ENCODE measurements at places on chromosomes 7 and 10.

DNA sequence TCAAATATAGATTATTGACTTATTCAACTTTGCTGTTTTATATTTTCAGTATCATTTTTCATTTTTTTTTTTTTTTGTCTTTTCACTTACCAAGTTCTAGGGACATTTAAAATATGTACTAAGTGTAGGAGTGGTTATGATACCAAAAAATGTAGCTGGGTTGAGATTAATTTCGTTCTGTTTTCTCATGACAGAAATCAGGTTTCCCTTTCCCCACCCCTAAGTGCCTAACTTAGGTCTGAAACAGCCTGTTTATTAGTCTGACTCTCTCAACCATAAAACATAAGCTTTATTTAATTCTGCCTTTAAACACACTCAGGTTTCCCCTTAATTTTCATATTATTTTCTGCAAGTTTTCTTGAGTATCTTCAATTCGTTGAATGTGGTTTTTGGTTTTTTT is 22.1 kb downstream of the TMEM106B start:
- DNase-seq: no peak

DNA sequence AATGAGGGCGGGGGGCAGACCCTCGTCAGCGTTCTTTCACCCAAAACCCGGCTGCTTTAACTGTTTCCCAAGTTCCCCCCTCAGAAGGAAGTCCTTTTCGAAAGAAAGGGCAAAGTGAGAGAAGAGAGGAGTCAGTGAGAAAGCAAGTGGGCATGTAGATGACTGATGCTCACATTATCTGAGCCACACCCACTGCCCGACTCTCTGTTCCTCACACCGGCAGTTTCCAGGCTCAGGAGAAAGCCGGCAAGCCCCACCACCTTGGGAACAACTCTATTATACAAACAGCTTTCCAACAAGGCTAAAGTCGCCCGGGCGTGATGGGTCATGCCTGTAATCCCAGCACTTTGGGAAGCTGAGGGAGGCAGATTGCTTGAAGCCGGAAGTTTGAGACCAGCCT is 23.1 kb downstream of the RCC1L start:
- DNase-seq: no peak

DNA sequence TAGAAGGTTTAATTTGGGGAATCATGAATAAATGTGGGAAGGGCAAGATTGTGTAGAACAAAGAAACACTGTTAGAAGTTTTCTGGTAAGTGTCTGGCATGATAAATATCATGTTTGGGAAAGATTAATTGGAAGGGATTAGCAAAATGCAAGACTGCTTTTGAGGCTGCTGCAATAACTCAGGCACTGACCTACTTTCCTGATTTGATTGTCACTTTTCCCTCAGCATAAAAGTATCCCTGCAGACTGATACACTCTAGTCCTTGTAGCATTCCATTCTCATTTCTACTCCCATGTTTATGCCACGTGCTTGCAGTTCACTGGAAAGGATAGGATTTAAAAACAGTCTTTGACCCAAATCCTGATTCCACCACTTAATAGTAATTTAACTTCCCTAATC is 303.3 kb upstream of the SEMA3A start:
- DNase-seq: no peak

DNA sequence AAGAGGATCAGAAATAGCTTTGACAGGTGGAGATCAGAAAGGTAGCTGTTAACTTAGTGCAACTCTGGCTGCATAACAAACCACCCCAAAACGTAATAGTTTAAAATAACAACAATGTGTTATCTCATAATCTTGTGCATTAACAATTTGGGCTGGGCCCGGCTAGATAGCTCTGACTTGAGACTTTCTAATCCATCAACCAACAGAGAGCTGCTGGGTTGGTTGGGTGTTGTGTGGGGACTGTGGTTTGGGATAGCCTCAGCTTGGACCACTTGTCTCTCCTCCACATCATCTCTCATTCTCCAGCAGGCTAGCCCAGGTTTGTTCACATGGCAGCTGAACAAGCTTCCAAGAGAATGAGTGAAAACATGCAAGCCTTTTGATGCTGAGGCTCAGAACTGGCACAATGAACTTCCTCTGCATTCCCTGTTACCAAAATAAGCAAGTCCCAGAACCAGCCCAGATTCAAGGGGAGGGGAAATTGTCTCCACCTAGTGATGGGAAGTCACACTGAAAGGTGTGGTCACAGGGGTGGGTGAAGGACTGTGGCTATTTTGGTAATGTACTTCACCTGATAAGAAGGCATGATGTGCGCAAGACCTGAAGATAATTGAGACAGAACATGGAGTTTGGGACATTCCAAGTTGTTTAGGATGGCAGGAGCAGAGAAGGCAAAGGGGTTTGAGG is 20.4 kb upstream of the ASAH2 start:
- DNase-seq: no peak

DNA sequence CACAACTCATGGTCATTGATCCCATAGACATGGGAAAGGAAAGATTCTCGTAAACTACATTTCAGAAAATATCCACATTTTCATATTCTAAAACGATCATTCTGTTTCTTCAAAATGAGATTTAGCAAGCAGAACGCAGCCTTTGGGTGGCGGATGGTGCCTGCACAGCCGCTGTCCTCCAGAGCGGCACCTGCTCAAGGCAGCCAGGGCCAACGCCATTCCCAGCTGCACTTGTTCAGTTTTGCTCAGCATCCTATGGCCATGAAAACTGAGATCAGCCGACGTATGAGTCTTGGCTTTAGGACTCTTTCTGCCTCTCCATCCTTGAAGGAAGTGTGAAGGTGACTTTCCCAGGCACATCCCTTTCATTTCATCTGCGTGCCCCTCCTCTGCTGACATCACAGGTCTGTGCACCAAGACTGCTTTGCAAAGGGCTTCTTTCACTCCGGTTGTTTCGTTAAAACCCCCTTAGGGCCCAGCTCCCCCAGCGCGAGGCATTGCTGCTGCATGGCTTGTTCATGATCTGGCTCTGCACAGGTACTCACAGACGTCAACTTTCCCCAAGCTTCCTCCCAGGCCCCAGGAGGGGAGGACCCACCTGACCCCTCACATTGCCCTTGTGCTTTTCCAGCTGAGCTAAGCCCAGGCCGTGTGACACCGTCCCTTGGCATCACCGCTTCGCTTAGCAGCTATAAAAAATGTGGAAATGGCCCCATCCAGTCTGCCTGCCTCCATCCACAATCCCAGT is 37.2 kb downstream of the TCERG1L start:
- no peak for DNase-seq

DNA sequence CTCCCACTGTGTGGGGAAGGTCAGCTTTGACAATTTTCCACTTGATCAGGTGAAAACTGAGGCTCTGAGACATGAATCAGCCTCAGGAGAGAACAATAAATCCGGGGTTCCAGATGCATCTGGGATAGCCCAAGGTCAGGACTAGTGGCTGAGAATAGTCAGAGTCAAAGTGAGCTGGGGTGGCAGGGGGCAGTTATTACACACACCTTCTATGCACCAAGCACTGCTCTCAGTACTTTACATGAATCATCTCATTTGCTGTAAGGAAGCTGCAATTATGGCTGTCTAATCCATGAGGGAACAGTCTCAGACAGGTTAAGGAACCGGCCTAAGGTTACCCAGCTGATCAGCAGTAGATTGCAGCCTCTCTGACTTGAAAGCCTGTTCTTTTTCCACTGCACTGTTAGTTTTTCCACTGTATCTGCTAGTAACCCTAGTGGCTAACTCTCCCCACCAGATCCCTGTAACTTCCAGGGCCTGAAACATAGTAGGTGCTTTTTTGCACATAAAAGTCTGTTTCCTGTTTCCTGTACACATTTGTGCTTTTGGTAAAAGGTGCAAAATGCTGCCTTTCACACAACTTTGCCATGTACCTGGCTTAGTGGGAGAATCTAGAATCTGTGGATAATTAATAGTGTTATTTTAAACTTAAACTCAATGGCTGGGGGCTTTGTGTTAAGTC is 125.9 kb downstream of the EMX2 start:
- DNase-seq: no peak

DNA sequence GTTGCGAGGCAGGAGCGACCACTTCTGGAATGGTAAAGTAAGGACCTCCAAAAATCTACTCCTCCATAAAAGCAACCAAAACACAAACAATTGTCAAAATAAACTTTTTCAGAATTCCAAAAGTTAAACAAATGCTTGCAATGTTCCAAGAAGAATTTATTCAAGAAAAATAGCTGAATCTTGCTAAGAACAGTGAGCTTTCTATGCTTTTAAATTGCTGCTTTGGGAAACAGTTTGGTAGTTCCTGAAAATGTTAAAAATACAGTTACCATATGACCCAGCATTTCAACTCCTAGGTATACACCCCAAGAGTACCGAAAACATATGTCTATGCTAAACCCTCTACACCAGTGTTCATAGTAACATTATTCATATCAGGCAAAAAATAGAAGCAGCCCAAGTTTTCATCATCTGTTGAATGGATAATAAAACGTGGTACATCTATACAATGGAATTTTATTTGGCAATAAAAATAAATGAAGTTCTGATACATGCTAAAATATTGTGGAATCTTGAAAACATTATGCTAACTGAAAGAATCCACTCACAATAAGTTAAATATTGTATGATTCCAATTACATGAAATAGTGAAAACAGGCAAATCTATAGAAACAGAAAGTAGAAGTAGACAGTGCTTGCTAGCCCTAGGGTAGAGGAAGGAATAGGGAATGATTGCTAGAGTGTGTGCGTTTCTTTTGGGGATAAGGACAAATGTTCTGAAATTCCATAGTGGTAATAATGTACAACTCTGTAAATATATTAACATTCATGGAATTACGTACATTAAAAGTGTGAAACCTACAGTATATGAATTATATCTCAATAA is 57.0 kb downstream of the LRRN3 start:
- DNase-seq: no peak

DNA sequence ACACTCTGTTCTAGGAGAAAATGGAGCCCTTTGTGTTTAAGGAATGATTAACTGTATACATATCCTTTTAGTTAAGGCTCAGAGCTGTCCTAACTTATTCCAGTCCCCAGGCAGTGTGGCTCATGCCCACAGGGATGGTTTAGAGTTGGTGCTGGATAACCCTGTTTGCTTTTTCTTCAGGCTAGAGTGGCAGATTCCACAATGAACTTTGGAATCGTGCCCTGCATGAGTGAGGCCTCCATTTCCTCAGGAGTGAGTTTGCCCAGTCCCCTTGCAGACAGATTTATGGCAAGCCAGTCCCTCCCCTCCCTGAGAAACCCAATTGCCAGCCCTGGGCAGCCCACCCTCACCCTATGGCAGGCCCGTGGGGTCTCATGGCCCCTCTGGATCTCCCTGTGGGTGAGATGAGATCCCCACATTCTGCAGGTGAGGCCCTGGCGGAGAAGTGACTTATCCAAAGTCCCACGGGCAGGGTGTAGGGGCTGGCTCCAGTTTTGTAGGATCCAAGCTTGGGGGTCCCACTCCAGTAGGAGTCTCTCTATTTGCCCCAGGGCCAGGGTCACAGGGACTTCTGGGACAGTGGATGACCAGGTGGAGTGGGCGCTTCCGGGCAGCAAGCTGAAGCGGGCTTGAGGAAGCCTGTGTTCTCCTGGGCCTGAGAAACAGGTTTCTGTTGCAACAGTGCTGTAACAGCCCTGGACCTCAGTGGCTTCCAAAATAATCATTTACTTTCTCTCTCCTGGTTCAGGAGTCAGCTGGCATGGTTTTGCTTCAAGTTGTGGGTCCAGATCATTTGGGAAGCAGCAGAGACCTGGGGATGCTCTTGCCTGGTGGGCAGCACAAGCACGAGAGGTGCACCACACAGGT is 9.0 kb upstream of the COMTD1 start:
- no peak for DNase-seq

- DNase-seq: no peak
These were observed 84.7 kb upstream of the C1QL3 start for GRCh38 chr10:16606421-16606820.

DNA sequence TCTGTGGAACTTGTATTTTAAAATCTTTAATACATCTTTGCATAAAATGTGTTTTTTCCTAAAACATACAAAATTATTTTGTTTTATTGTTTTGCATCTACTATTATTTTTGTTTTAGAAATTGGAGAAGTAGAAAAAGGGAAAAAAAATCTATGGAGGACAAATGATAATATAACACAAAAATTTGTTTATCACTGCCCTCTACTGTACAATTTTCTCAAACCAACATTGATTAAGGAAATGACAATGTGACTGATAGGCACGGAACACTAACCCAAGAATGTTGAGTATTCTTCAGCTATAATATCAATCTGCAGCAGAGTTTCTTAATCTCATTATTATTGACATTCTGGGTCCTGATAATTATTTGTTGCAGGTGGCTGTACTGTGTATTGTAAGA is 9.5 kb upstream of the ING3 start:
- DNase-seq: peak; percentile 7

DNA sequence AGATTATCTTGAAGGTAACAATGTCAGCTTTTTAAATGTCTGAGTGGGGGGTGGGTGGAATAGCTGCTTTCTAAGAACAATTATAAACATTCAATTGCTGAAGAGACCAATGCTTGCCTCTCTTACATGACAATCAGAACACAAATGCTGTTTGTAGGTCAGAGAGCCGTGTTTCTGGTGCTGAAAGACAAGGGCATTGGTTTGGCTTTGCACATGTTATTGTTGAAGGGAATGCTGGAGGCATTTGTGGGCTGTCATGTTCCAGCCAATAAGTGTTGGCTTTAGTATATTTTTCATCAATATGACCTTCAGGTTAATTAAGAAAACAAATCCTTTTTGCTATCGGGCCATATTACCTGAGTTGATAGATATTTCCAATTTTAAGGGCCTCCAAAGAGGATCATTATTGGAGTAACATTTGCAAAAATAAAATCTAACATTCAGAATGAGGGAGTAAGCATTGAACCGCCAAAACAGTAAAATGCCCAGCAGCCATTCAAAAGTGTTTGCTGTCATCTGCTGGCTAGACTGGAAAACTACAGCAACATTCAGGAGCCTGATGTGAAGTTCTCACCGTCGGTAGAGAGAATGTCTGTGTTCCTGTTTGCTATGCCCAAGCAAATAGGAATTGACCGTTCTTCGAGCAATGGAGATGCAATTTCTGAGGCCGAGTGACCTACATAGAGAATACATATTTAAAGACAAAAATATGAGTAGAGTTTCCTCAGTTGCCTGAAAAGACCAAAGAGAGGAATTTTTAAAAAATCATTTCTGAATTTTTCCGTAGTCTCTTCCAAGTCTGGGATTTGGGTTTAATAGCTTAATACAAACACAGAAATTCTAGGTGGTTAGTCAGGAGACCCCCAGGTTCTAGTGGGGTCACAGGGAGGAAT is 118.9 kb downstream of the APBB1IP start:
- DNase-seq: peak; percentile 55

GRCh38 chr7:10239695-10240345 is 733.9 kb upstream of the PHF14 start:
- DNase-seq: no peak

- no peak for DNase-seq
These were observed 65.1 kb downstream of the CLEC2L start for GRCh38 chr7:139588632-139589031.

GRCh38 chr10:25130906-25131305 is 43.9 kb upstream of the GPR158 start:
- no peak for DNase-seq

Measured in CD4-positive, alpha-beta T cell treated with Interleukin-21 for 1 hour (primary cell).